ENCODE measurements at places on chromosomes 3 and 15.

- DNase-seq: no peak
Observed at GRCh38 chr3:72265256-72266015, 480.5 kb upstream of the PROK2 start.

DNA sequence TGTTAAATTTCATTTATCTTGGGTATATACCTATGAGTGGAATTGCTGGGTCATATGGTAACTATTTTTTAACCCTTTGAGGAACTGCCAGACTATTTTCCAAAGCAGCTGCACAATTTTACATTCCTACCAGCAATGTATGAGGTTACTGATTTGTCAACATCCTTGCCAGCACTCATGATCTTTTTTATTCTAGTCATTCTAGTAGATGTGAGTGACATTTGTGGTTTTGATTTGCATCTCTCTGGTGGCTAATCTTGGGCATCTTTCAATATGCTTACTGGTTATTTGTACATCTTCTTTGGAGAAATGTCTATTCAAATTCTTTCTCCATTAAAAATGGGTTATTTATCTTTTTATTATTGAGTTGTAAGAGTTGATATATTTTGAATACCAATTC lies 21.3 kb upstream of the LRRC58 start:
- DNase-seq: no peak

GRCh38 chr3:158217992-158218391 lies 108.1 kb downstream of the RSRC1 start:
- no peak for DNase-seq

- no peak for DNase-seq
Observed at GRCh38 chr15:99863550-99864198, 130.4 kb upstream of the LYSMD4 start.

DNA sequence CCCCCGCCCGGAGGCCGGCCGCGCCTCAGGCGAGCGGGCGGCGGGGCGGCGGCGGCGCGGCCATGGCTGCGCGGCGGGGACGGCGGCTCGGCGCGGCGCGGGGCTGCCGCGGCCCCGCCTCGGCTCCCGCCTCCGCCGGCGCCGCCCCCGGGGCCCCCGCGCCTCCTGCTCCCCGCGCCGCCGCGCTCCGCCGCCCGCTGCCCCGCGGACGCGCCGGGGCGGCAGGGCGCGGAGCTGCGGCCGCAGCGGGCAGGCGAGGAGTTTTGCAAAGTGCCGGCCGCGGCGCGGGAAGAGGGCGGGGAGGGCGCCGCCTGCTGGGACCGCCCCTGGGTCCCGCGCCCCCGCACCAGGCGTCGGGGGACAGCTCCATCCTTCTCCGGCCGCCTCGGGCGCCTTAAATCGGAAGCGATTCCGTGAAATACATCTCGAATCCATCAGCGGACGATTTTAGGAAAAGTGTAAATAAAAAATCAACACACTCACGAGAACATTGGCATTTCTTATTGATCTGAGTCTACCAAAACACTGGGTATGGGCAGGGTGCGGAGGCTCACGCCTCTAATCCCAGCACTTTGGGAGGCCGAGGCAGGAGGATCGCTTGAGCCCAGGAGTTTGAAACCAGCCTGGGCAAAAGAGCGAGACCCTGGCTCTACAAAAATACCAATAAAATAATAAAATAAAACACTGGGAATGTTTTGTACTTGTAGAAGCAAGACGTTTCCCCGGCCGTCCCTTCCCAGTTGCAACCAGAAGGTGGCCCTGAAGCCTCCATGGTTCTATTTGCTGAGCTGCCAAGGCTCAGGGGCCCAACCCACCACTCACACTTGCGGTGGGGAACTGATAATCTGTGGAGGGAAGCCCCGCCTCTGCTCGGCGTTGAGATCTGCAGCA lies 136.9 kb downstream of the NUP210 start:
- DNase-seq: no peak

DNA sequence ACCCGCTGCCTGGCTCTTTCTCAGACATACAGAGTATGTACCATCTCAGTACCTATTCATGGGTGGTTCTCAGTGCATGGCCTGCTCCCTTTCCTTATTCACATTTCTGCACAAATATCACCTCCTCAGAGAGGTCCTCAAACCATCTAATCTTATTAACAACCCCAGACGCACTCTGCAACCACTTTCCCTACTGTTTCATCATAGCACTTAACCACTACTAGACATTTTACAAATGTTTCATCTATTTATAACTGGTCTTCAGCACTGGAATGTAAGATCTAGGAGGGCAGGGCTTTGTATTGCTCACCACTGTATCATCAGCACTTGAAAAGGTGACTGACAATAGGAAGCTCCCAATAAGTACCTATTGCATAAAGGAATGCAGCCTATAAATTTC lies 45.1 kb downstream of the TNIK start:
- no peak for DNase-seq

DNA sequence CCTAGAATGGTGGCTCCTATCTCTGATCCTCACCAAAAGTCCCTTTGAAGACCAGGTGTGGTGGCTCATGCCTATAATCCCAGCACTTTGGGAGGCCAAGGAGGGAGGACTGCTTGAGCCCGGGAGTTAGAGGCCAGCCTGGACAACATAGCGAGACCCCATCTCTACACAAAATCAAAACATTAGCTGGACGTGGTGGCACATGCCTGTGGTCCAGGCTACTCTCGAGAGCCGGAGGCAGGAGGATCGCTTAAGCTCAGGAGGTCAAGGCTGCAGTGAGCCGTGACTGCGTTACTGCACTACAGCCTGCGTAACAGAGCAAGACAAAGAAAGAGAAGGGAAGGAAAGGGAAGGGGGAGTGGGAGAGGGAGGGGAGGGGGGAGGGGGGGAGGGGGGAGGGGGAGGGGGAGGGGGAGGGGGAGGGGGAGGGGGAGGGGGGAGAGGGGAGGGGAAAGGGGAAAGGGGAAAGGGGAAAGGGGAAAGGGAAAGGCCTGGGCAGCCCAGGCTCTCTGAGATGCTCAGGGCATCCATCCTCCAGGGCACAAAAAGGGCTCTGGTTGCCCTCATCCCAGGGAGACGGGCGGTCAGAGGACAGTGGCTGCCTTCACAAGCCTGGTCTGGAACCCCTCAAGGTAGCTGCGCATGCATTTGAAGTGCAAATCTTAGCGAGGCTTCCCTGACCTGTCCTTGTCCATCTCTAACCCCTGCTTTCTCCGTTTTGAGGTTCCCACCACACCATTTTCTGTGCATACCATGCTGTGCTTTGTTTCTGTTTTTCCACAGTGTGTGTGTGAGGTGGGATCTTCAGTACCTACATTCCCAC lies 76.1 kb downstream of the LDHAL6B start:
- no peak for DNase-seq

- no peak for DNase-seq
Observed at GRCh38 chr15:36882487-36883131, 217.7 kb downstream of the MEIS2 start.

GRCh38 chr15:73631915-73632669 lies 1.1 kb downstream of the NPTN start:
- DNase-seq: peak; percentile 64

DNA sequence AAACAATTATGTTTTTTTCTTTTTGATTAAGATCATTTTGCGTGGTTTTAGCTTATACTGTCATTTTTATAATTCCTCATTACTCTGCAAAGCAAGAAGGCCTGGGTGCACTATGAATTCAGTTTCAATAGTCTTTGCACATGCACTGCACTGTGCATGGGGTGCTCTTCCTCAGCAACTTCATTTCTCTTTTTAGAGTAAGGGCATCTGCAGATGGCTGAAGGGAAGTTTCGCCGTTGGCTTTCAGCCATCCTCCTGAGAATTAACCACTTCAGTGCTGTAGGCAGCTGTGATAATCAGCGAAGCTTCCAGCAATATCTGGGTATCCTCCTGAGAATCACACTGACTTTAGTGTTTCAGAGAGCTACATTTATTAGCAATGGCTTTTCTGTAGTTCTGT lies 284.8 kb downstream of the GBE1 start:
- no peak for DNase-seq

- no peak for DNase-seq
Observed at GRCh38 chr3:123337226-123337625, 111.7 kb downstream of the ADCY5 start.

DNA sequence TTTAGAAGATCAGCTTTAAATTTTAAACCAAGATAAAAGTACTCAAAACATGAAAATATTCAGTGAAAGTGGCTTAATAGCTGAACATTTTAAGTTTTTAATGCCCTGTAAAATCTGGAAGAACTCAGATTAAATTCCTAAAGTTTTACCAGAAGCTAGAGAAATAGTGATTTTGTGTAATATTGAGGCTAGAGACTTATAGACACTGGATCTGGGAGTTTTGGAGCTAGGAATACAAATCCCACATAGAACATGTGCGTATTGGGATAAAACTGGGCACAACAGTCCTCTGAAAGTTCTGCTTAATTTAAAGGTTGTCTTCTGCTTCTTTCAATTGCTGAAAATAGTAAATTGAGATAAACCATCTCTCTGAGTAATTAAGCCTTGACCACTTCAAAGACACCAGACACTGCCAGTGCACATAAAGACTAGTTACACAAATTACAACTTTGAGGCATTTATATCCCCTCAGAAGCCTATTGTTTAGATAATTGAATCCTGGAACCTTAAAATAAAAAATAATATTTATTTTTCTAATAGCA lies 1382.5 kb downstream of the OTOL1 start:
- no peak for DNase-seq

DNA sequence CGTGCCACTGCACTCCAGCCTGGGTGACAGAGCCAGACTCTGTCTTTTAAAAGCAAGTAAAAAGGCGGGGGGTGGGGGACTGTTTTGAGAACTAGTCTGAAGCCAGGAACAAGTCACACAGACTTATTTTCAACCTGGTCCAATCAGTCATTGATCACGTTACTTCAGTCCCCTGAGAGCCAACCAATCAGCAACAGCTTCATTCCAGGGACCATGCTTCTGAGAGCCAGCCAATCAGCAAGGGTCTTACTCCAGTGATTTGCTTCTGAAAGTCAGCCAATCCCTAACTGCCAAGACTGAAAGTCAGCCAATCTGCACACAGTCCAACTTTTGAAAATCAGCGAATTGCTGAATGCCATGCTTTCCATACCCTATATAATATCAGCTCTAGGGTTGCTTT lies 48.6 kb upstream of the C15orf39 start:
- DNase-seq: no peak

- no peak for DNase-seq
Observed at GRCh38 chr3:29339016-29339833, 58.4 kb downstream of the RBMS3 start.

- no peak for DNase-seq
Observed at GRCh38 chr3:31159331-31160039, 265.0 kb upstream of the GADL1 start.

All from right atrium auricular region (tissue), 2 donors.